ENCODE measurements at places on chromosomes 5 and 9.

DNA sequence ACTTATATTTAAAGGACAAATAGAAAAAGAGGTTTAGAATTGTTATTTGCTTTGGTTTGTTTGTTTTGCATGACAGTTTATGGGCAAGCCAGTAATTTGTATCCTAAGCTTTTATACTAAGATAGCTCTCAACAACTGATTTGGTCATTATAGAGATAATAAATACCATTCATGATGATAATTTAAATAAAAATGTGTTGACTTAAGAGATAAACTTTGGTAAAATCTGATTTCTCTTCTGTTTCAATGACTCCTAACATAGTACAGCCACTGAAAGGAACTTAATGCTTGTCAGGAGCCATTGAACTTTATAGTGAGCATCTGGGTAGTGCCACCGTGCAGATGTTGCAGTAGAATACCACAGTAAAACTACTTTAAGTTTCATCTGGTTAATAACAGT lies 160.7 kb upstream of the ACOT12 start:
- no peak for DNase-seq

GRCh38 chr5:1442222-1443145 lies 2.8 kb downstream of the SLC6A3 start:
- DNase-seq = no peak

- DNase-seq = no peak
Measured at GRCh38 chr9:126154869-126155268, 171.8 kb upstream of the MVB12B start.

- no peak for DNase-seq
Measured at GRCh38 chr5:78750281-78750680, 101.7 kb upstream of the LHFPL2 start.

GRCh38 chr9:128454991-128455390 lies 815 bp upstream of the ODF2 start:
- DNase-seq = peak; percentile 87

- DNase-seq = peak; percentile 59
Measured at GRCh38 chr9:127154390-127155191, 32.2 kb upstream of the ANGPTL2 start.

DNA sequence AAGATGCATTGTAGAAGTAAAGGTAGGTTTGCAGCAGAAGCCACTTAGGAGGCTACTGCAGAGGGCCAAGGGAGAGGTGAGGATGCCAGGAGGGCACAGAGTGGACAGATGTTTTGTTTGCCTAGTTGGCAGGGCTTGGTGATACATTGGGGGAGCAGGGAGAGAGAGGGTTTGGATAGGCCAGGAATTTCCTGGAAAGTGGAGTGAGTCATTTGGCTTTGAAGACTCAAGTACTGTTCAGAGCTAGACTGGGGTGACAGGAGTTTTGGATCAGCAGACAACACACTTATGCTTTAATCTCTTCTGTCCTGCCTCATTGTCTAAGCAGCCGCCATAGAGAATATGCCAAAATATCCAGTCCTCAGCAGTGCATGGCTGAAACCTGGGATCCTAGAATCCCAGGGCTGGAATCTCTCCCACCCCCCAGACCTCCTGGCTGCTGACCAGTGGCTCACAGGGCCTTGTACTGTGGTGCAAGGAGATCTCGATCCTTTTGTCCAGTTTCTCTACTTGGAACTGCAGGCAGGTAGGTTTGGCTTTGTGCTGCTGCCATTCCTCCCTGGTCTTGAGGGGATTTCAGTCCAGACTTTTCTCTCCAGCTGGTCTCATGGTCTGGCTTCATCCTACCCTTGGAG lies 11.0 kb downstream of the TMEM268 start:
- DNase-seq = no peak

- DNase-seq = no peak
Measured at GRCh38 chr5:158200619-158201018, 341.7 kb upstream of the CLINT1 start.

DNA sequence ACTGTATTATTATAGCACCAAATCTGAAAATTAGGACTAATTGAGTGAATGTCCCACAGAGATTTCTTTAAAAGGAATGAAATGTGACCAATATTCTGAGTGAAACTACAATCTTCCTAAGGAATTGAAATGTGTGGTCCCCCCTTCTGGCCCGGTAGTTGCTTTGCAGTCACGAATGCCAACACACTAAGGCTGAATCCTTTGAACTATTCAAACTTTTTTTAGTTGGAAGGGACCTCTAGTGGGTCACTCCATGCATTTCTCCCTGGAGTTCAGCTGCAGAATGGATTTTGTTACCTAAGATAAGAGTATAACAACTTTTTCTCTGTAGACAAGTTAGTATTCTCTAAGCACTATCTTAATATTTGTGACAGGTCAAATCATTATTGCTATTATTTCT lies 2.8 kb downstream of the CDH6 start:
- DNase-seq = no peak

- no peak for DNase-seq
Measured at GRCh38 chr9:123043081-123043939, 9.8 kb downstream of the GPR21 start.

DNA sequence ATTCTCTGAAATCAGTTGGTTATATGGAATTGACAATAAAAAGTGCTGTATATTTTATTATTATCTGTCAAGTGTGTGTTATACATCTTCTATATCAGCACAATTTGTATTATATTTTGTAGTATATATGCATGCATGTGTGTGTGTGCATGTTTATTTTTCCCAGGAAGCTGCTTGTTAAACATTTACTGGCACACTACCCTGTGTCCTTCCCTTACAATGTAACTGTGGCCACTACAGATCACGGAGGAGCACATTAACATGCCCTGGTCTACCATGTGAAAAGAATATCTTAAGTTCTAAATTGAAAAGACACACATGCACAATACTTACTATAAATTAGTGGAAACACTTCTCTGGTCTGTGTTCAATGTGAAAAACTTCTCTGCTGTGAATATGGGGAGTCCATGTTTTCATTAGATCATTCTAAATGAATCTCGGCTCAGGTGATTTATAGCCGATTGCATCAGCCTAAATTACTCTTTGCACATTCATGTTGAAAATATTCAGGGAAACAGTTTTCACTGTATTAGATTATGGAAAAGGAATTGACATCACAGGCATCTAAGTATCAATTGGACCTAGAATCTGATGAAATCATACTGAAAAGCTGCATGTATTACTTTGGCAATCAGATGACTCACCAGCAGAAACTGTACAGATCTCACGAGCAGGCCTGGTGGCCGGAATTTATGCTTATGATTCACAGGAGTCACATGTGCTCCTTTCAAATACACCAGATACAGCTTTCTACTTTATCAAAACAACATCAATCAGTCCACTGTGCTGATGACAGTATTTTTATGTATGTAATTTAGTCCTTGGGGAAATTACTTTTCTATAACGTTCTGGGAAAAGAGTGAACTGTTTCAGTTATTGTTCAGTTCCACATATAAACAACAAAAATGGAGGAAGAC lies 39.4 kb downstream of the LURAP1L start:
- DNase-seq = peak; percentile 86

DNA sequence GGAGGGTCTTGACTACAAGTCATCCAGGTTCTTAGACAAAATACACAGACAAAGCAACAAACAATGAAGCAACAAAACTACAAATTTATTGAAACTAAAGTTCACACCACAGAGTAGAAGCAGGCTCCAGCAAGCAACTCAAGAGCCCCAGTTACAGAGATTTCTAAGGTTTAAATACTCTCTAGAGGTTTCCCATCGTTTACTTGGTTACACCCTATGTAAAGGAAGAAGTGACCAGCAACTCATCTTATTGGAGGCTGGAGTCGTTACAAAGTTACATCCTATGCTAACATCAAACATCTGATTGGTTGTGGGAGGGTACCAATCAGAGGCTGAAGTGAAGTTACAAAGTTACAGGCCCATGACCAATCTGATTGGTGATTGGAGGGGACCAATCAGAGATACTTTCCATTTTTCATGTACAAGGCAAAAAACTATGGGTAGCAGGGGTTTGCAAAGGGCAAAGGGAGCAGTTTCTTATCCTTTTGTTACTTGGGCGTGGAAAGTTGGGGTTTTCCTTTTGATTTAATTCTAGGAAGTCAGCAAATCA lies 2292.6 kb upstream of the C9orf72 start:
- no peak for DNase-seq

DNA sequence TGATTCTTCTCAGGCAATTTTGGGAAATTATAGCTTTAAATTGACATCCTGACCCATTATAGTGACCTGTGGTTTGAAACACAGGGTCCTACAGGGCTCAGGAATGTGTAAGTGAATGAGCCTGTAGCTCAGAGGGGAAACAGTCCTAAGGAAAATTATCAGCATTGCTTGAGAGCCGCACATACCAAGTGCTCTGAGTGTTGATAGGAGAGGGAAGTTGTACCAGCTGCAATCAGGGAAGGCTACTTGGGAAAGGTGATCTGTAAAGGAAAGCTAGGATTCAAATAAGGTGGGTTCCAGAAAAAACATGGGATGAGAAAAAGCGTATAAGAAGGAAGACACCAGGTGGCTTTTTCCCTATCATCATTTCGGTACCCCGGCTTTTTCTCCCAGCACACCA lies 4.4 kb upstream of the SLC25A51 start:
- no peak for DNase-seq

GRCh38 chr5:157812086-157812485 lies 46.9 kb downstream of the CLINT1 start:
- DNase-seq = no peak

DNA sequence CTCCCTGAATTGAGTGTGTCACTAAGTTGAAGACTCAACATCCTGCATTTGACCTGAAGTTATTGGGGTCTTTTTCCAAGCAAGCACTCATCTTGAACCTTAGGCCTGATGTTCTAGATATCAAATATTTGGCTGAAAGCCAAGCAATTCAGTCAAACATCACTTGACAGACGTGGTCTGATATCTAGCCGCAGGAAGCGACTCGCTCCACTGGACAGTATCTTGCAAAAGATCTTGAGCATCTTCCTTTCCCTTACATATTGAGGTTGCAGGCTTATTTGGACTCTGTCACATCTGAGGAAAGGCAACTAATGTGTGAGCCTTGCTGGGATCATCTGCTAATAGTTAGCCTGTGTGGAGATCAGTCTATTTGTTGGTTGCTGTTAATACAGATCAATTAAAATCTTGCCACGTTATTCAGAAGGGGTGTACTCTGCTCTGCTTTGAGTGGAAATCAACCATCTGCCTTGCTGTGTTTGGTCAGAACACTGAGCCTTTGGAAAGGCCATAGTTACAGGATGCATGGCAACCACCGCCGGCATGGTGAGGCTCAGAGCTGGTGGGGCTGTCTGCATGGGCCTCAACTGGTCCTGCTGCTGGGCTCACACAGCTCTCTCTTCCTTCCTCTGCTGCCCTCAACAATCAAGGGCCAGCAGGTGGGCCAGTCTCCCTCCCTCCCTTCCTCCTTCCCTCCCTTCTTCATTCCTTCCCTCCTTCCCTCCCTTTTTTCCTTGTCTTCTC lies 166.9 kb upstream of the KLF9 start:
- no peak for DNase-seq

- DNase-seq = no peak
Measured at GRCh38 chr5:112914584-112914983, 7.4 kb downstream of the REEP5 start.

- no peak for DNase-seq
Measured at GRCh38 chr5:36496471-36496870, 109.9 kb upstream of the SLC1A3 start.

Measured in NCI-H1417 (cell line).